Activated CD4-positive, alpha-beta T cell treated with anti-CD3 and anti-CD28 coated beads, Interleukin-10, Interleukin-2, amounts not matched to agents 100 ng/mL and 50 ng/mL, durations not matched to agents 16 hours and 8 hours (primary cell): ENCODE measurements at places on chromosomes 4 and X.

DNA sequence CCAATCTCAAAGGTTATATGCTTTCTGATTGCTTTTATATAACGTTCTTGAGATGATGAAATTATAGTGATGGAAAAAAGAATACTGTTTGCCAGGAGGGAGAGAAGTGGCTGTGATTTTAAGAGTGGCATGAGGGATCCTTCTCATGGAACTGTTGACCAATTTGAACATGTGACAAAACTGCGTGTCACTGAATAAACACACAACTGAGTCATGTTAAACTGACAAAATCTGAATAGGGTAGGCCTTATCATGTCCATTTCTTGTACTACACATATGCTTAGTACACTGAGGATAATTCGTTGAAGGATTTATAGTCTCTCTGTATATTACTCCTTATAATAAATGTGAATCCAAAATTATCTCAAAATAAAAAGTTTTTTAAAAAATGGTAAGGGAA lies 22.2 kb upstream of the HSPA4L start:
- DNase-seq, result no peak

GRCh38 chrX:122641136-122641535 lies 542.9 kb upstream of the GRIA3 start:
- no peak for DNase-seq

GRCh38 chrX:31168551-31168950 lies 96.7 kb upstream of the FTHL17 start:
- DNase-seq, result no peak

DNA sequence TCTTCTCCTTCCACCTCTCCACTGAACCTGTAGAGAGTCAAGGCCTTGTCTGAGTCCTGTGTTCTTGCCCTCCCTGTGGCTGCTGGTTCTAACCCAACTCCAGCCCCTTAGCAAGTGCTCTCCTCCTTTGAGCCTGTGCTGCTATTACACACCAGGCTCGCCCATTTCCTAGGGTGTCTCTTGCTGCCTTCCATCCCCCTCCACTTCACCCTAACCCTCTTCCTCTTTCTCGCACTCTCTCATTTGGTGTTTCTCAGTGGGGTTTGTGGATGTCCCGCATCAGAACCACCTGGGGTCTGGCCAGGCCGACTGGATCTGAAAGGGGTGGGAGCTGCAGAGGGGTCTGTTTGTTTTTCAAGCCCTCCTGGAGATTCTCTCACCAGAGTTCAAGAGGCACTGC lies 156.7 kb downstream of the SPRY1 start:
- DNase-seq, result no peak

GRCh38 chrX:149937871-149938426 lies 342 bp downstream of the EOLA2 start:
- DNase-seq, result no peak

GRCh38 chr4:56757821-56758411 lies 63.6 kb downstream of the SPINK2 start:
- peak; percentile 94 for DNase-seq

- peak; percentile 36 for DNase-seq
These were observed 14.5 kb downstream of the SLC2A9 start for GRCh38 chr4:10006601-10007435.

DNA sequence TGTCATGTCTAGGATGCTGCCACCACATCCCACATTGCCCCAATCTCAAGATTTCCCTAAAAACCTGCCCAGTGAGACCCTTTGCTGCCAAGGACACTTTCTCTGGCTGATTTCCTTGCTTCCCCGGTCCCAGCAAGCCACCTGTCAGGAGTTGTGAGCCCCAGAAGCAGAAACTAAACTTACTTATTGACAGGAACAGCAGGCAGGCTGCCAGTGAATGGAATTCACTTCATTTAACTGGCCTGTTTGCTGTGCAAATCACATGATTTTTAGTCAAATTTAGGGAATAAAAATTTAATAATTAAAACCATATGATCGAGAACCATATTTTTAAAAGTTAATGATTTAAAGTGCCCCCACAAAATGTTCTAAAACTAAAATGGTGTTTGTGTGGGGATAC lies 48.5 kb downstream of the MAMLD1 start:
- no peak for DNase-seq

- DNase-seq, result peak; percentile 64
These were observed 34.8 kb downstream of the UBE2K start for GRCh38 chr4:39732728-39733127.

- DNase-seq, result no peak
These were observed 912 bp downstream of the CXorf65 start for GRCh38 chrX:71105628-71106027.

GRCh38 chr4:156638925-156639605 lies 332.5 kb downstream of the PDGFC start:
- no peak for DNase-seq

DNA sequence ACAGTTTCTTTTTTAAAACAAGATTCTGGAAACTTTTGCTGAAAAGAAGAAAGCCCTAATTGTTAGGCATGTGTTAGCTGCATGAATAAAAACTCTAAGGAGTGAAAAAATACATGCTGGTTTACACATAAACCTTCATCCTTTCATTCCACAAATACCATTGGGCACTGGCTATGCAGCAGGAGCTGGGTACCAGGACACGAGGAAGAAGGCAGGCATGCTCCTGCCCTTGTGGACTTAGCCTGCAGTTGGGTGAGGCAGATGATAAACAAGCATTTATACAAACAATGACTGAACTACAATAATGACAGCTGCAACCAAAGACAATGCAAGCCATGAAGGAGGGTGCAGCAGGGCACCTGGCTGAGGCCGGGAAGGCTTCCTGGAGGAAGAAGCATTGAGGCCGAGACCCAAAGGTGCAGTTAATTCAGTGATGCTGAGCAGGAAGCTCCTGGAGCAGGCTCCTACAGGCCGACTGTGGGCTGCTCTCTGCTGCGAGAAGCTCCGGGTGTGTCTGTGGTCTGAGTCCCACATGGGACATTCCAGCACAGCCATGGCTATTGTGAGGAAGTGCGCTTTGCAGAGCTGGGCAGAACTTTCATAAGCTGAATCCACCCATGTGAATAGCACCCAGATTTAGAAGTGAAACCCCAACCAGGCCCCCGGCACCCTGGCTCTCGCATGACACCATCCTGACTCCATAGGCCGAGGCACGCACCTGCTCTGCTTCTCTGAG lies 44.0 kb upstream of the MXD4 start:
- DNase-seq, result no peak

- DNase-seq, result no peak
These were observed 19.5 kb downstream of the SMPX start for GRCh38 chrX:21738210-21738949.

- no peak for DNase-seq
These were observed 9.4 kb downstream of the TCEANC start for GRCh38 chrX:13662355-13662791.

GRCh38 chrX:2162695-2163094 lies 338.1 kb downstream of the DHRSX start:
- DNase-seq, result no peak

DNA sequence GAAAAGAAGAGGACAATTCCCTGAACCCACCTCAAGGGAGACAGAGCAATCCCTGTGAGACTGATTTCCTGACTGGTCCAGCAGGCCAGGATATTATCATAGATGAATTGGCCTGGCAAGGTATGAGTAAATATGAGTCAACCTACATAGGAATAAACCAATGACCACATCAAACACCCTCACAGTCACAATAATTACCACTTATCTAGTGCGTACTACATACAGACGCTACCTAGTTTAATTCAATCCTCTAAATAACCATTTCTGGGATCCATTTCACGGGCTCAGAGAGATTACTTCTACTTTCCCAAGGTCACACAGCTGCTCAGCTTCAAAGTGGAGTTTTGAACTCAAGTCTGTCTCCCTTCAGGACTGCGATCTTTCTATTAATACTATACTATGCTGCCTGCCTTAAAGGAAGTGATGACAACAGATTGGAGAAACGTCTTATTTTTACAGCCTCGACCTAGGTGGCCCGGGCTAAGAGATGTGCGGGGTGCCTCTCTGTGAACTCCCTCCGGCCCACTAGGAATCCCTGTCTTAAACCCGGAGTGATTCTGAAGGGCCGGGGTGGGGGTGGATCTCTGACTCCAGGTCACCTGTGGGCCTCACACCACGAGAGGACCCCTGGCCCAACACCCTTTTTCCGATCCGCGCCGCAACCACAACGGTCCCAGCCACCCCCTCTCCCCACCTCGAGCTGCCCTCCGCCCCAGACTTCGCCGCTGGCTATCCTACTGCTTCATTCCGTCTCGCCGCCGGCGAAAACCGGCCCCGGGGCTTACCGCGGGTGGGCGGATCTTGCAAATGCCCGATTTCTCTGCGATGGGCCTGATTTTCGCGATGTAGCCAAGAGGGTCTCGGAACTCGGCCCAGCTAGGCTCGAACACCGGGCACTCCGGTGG lies 800 bp downstream of the KDM5C start:
- DNase-seq, result peak; percentile 65
